GM12892 (cell line): ENCODE measurements at places on chromosomes 2 and 18.
A peak's percentile ranks its signal among the peaks of the same experiment; 100 is the strongest.

- no peak for DNase-seq
Observed at GRCh38 chr2:19876751-19877150, 25.0 kb downstream of the TTC32 start.

DNA sequence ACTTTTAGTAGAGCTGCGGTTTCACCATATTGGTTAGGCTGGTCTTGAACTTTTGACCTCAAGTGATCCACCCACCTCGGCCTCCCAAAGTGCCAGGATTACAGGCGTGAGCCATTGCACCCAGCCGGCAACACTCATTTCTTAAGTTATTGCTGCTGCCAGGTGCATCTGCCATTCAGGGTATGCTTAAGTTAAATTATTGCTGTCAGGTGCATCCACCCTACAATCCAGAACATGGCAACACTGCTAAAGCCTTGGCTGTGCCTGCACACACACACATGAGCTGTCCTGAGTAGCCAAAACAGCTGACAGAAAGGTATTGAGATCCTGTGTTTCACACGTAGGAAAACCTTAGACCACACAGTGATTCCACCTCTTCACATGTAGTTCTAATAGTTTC is 148.2 kb downstream of the FAM161A start:
- no peak for DNase-seq

DNA sequence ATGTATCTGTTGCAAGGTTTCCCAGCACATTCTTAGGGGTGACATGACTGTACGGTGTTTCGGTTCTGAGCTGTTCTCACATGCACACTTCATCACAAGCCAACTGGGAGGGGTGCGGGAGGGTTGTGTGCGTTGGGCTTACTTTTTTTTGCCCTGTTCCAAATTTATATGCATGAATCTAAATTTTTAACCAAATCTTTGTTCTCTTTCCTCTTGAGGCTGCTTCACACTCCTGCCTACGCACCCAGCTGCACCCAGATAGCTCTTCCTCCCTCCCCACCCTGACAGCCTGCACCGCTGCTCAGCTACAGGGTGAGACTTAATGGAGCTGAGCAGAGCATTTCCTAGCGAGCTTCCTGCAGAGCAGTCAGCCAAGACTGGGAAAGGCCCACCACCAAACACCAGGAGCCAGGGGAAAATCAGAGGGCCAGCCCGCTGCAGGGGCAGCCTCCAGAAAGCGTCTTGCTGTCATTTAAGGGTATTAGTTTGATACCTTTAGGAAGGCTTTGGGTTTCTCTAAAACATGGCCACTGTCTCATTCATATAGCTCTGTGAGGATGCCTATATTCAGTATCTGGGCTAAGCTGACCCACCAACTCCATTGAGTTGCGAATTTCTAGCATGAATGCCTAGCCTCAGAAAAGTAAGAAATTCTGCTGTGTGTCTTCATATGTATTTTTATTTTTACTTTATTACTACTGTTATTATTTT is 84.5 kb downstream of the POU3F3 start:
- DNase-seq = peak; percentile 13

- no peak for DNase-seq
Observed at GRCh38 chr18:59140302-59140885, 710 bp downstream of the SEC11C start.

DNA sequence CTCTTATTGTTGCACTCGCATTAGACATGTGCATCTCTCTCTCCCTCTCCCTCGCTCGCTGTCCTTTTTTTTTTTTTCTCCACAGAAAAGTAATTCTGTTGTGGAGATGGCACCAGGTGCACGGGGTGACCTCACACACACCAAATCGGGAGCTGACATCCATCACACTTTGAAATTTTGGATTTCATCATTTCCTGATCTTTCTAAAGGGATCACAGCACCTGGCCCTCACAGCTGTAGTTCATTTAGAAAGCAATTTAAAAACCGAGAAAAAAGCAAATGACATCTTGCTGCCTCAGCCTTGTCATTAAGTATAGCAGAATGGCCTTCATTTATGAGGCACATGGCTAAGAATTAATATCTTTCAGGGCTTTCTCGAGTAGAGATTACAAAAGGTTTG is 717.2 kb downstream of the RNF144A start:
- no peak for DNase-seq

DNA sequence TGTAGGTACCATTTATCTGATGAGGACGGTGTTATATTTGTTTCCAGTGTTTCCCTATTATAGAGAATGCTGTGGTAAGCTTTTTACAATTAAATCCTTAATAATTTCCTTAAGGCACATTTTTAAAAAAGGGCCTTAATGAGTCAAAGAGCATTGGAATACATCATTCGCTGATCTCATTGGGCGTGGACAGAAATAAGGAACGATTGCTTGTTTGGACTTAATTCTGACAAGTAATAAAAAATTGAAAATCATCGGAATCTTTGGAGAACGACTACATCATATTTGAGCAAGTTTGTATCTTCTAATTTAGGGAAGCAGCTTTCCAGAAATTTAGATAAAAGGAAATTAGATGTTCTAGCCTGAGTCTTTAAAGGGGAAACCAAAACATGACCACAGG is 11.3 kb downstream of the AGPS start:
- no peak for DNase-seq

GRCh38 chr2:671787-672605 is 5.2 kb downstream of the TMEM18 start:
- DNase-seq = no peak

DNA sequence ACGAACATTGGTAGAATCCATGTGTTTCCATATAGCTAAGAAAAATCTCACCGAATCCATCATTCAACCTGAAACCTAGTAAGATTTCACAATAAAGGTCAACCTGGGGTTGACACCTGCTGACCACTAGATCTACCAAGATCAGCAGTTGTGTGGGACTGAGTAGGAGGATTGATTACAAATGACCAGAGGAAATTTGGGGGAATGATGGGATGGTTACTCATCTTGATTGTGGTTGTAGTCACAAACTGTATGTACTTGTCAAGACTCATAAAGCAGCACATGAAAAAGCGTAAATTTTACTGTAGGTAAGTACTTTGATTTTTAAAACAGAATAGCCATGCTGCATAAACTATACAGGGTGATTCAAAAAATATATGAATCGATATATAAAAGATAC is 14.7 kb downstream of the DAPL1 start:
- DNase-seq = no peak

- DNase-seq = no peak
Observed at GRCh38 chr18:46158499-46158898, 54.3 kb downstream of the HAUS1 start.

DNA sequence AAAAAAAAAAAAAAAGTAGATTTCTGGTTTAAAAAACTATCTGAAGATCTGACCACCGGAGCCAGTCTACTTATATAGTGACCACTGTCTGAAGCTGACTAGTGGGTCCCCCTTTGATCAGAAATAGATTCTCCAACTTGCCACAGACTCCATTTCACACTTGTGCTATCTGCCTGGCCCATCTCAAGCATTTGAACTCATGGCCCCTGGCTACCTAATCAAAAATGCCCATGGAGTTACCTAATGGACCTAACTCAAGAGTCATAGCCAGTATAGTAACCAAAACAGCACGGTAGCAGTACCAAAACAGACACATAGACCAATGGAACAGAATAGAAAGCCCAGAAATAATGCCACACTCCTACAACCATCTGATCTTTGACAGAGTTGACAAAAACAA is 17.0 kb upstream of the ATL2 start:
- DNase-seq = no peak

GRCh38 chr2:196486146-196486545 is 153.4 kb upstream of the CCDC150 start:
- DNase-seq = no peak

- DNase-seq = no peak
Observed at GRCh38 chr2:212359425-212360067, 179.1 kb downstream of the ERBB4 start.

GRCh38 chr2:88582030-88582429 is 45.2 kb downstream of the EIF2AK3 start:
- DNase-seq = no peak

GRCh38 chr18:66662632-66663031 is 58.7 kb upstream of the CDH19 start:
- DNase-seq = no peak

- no peak for DNase-seq
Observed at GRCh38 chr2:24253303-24253919, 78.6 kb downstream of the FAM228A start.

GRCh38 chr2:159968279-159968900 is 94.0 kb downstream of the PLA2R1 start:
- no peak for DNase-seq

GRCh38 chr2:230225486-230225885 is at the start of gene SP140:
TSS of gene SP140 (plus strand) at chr2:230225736. CDS start at chr2:230225845, 109 bp downstream.
- DNase-seq = peak; percentile 32

- DNase-seq = peak; percentile 74
Observed at GRCh38 chr2:10721396-10722251, at the start of gene ATP6V1C2. TSS of gene ATP6V1C2 (plus strand) at chr2:10721630. CDS start at chr2:10722850, 1,220 bp downstream.

DNA sequence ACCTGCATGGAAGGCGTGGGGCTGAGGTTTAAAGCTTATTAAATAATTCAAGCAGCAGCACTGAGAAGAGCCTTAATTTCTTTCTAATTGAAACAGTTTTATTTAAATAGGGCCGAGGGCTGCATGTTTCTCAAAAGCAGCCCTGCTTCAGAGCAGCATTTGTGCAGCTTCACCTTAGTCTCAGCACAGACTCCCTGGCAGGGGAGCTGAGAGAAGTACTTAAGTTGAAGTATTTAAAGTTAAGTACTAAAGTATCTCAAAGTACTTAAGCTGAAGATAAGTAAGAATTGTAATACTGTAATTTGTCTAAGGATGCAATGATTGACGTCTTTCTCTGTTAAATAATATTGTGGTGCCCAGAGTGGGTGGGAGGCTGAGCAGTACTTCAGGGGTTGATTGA is 31.4 kb downstream of the IMPA2 start:
- no peak for DNase-seq

DNA sequence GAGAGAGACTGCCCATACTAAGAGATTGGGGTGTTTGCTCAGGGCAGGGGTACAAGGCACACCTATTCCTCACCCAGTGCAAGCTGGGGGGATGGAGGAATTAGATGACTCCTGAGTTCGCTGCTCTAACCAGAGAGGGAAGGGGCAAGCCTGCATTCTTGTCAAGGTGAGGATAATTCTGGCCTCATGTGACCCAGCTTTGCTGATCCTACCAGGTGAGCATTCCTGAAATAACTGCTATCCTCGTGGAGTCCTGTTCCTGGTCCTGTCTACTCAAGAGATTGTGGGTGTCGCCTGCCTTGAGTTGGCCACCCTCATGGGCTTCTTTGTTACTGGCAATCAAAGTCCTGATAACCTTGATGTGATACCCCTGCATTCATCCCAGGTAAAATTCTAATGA is 206.0 kb downstream of the SPP2 start:
- DNase-seq = no peak

GRCh38 chr18:77054288-77054605 is 78.3 kb downstream of the MBP start:
- no peak for DNase-seq

- no peak for DNase-seq
Observed at GRCh38 chr2:174764280-174765255, at the start of gene CHRNA1. TSS of gene CHRNA1 (minus strand) at chr2:174764472. CDS start at chr2:174764394, 78 bp downstream.

GRCh38 chr2:208010506-208010905 is 14.8 kb downstream of the PLEKHM3 start:
- no peak for DNase-seq

DNA sequence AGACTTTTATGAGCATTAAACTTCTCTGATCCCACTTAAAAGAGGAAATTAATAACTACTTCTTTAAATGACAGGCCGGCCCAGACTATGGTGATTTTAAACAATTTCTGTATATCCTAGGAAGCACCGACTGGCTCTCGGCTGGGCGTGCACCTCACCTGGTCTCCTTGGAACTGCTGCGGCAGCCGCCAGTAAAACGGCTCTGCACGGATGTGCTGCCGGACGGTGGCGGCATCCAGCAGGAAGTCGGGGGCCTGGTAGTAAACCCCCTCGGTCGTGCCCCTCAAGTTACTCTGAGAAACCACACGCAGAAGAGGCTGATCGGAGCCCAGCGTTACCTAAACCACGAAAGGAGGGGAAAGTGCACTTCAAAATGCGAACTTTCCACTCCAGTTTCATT is 106.5 kb downstream of the LAMA1 start:
- DNase-seq = no peak

DNA sequence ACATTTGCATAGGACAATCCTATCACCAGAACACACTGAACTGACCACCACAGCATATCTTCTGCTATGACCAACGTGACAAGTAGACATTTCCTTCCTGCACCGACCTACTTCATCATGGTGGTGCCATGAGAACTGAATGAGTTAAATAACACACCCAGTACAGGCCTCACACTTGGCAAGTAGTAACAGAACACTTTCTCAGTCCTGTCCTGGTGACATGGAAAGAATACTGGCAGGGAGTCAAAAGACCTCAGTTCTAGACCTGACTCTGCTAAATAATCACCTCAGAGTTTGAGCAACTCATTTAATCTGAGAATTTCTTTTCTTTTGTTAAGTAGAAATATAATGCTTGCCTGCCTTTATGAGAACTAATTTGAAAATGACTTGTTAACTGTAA is 186.3 kb upstream of the SMAD7 start:
- no peak for DNase-seq

GRCh38 chr18:45557287-45557686 is 58.0 kb upstream of the SLC14A2 start:
- no peak for DNase-seq

GRCh38 chr2:159637988-159638501 is 21.7 kb upstream of the BAZ2B start:
- DNase-seq = no peak

GRCh38 chr18:61001138-61001537 is 332.1 kb upstream of the CDH20 start:
- no peak for DNase-seq
